CD4-positive, alpha-beta T cell treated with Interleukin-21 for 1 hour (primary cell): ENCODE measurements at places on chromosomes 11 and 22.

- DNase-seq: no peak
Measured at GRCh38 chr11:124662106-124662505, 11.4 kb downstream of the SIAE start.

DNA sequence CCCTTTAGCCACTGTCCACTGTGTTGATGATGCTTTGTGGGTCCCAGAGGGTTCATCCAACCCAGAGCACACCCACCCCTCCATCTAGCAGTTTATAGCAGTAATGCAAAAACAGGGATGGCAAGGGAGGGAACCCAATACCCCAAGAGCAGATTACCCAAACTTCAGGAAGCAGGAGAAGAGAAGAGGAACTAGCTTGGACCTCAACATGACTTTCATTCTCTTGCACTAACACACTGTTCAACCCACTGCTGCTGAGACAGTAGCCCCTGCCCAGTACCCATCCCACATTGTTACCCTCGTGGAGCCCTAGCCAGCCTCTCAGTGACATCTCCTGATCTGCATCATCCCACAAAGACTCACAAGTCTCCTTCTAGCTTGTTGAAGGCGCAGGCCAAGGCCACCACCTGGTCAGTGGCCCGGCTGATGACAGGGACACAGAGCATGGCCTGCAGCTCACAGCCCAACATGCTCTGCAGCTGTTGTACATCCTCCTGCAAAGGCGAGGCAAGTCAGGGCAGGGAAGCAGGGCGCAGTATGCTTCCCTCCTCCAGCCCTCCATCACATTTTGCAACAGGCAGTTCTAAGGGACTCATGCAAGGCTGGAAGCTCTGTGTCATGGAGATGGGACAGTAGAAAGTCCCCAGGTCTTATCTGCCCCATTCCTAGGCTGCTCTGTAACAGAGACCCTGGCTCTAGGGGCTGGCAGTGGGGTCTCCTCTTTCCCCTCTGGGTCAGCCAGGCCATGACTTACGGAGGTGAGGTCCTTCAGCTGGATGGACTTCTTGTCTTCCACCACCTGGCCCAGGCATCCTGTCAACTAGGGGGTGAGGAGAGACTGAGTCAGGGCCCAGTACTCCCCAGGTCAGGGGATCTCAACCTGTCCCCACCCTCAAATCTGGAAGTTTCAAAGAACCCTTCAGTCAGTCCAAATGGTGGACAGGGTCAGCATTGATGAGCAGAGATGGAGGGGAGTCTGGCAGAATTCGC is 85.5 kb downstream of the PDE2A start:
- DNase-seq: no peak

DNA sequence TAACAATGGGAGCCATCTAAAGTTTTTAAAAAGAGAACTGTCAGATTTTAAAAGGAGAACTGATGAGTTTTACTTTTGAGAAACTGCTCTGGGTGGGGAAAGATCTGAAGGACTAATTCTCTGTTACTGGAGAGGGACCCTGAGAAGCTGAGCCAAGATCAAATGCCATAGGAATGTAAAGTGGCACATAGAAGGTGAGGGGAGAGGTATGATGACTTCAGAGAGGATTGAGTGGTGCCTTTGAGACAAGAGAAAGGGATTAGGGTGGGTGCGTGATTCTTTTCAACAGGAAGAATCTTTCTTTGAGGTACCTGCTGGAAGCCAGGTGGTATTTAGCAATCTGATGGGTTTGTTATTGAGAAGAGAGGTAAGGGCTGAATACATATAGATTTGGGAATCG is 9.0 kb downstream of the CRKL start:
- no peak for DNase-seq

GRCh38 chr11:100774859-100775258 is 87.8 kb downstream of the ARHGAP42 start:
- no peak for DNase-seq

DNA sequence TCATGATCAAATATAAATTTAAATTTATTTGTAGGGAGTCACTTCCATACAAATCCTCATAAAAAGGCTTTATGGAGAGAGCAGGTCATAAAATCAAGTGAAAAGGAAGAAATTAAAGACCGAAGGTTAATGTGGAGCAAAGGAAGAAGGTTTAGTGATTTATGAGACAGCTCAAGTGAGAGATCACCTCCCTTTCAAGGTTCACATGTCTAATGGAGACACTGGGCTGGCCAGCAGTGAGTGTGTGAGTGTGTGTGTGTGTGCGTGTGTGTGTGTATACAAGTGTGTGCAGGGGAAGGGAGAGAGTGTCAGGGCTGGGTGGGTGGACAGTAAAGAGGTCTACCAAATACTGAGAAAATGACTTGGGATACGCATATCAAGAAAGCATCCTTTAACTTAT is 251.2 kb downstream of the FAT3 start:
- no peak for DNase-seq

GRCh38 chr11:109041876-109042275 is 377.0 kb downstream of the DDX10 start:
- DNase-seq: no peak

DNA sequence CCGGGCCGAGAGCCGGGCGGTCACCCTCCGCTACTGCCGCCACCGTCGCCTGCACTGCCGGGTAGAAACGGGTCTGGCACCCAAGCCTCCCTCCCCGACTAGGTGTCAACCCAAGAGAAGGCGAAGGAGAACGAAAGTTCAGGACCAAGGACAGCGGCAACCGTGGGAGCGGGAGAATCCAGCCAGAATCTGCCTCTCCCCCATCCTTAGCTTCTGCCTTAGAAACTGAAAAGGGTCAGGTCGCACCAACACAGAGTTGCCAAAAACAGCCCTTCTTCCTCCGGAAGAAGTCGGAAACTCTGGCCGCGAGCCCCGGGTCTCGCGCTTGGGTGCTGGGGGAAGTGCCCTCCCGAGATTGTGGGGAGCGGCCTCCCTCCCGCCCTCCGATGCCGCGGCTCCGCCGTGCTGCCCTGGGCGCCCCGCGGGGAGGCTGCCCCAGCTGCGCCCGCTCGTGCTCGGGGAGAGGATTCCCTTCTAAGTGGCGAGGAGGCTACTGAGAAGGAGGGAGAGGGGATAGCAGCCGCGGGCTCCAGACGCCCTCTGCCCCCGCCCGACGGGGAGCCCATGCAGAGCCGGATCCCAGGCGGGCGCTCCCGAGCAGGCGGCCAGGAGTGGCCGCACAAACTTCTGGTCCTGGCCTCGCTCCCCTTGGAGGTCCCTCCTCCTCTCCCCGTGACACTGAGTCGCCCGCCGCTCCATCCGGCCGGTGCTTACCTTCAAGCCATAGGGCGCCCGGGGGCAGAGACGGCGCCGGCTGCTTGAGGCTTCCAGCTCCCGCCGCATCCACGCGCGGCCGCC is 637 bp downstream of the DRD2 start:
- DNase-seq: peak; percentile 26
